Endothelial cell of umbilical vein (primary cell): ENCODE measurements at places on chromosomes 12 and 14.

- H3K36me3 ChIP-seq = no peaks in the 10 kb centered on the region
- no peaks in the 10 kb centered on the region for H3K27me3 ChIP-seq
- no peaks in the 10 kb centered on the region for H3K4me1 ChIP-seq
- H3K27ac ChIP-seq = no peak overlapping the region
Measured at GRCh38 chr12:91413581-91414546, 231.2 kb upstream of the DCN start.

GRCh38 chr14:55339770-55340169 is 68.5 kb downstream of the FBXO34 start:
- no peak overlapping the region for H3K27ac ChIP-seq
- no peaks in the 10 kb centered on the region for H3K4me1 ChIP-seq
- no peak for DNase-seq

DNA sequence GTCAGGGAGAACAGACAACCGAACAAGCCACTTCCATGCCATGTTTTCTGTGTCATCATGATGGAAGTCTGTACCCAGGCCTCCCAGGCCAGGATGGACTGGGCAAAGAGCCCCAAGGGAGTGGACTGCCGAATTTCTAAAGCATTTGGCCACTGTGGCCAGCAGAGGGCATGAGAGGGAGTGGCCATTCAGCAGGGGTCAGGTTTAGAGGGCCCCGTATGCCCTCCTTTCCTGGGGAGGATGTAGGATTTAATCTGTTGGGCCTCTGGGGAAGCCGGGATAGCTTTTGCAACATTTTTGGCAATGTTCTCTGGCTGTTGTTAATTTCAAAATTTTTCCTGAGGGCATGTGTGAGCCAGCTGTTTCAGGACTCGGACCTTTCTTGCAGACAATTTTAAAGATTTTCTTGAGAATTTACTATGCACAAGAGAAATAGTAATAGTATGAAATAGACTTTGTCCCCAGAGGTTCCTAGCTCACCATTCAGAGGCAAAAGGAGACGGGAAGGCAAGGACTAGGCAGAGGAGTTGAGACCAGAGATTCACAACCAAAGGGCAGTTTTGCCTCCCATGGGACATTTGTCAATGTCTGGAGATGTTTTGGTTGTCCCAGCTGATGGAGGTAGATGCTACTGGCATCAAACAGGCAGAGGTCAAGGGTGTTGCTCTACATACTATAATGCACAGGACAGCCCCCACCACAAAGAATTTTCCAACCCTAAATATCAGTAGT is 18.0 kb downstream of the ACACB start:
- H3K4me3 ChIP-seq = no peak overlapping the region
- no peak overlapping the region for H3K27ac ChIP-seq
- H3K27me3 ChIP-seq = no peaks in the 10 kb centered on the region
- H3K4me1 ChIP-seq = no peaks in the 10 kb centered on the region

- no peak overlapping the region for H3K27ac ChIP-seq
- peaks cover 4% of the 10 kb centered on the region for H3K36me3 ChIP-seq
- H3K4me1 ChIP-seq = no peaks in the 10 kb centered on the region
Measured at GRCh38 chr14:74840603-74841030, 35.3 kb downstream of the PROX2 start.

- H3K36me3 ChIP-seq = no peaks in the 10 kb centered on the region
- no peak overlapping the region for H3K4me3 ChIP-seq
- no peak overlapping the region for H3K27ac ChIP-seq
- DNase-seq = no peak
- H3K27me3 ChIP-seq = no peaks in the 10 kb centered on the region
Measured at GRCh38 chr12:39574785-39575497, 44.7 kb downstream of the ABCD2 start.
